Esophagus (tissue), 2 donors: ENCODE measurements at places on chromosomes 7 and 10. TPM values are rescaled to one million over a fixed set of nuclear protein-coding genes. Genes with fewer than 3 reads are reported as not detected.

Gene SEPTIN14
- not detected for polyA plus RNA-seq

Gene CHST3
- 2.6 TPM for polyA plus RNA-seq

Gene MNX1
- 0.08 TPM for polyA plus RNA-seq

Gene CRHR2
- polyA plus RNA-seq, result 0.06 TPM

Gene CHN2
- 1.5 TPM for polyA plus RNA-seq

Gene STX1A
- polyA plus RNA-seq, result 2.4 TPM

Gene APBB1IP
- 0.98 TPM for polyA plus RNA-seq

Gene PRKAG2
- 11.2 TPM for polyA plus RNA-seq

Gene CDHR3
- polyA plus RNA-seq, result 0.88 TPM

Gene MACC1
- 4.9 TPM for polyA plus RNA-seq

Gene PAX4
- not detected for polyA plus RNA-seq

Gene COMTD1
- polyA plus RNA-seq, result 153 TPM

Gene CASTOR2
- 0.91 TPM for polyA plus RNA-seq

Gene KCND2
- 0.04 TPM for polyA plus RNA-seq

Gene NOS3
- 4.5 TPM for polyA plus RNA-seq
